Putamen (tissue), 1 donor: ENCODE measurements at places on chromosomes 2 and 18.

DNA sequence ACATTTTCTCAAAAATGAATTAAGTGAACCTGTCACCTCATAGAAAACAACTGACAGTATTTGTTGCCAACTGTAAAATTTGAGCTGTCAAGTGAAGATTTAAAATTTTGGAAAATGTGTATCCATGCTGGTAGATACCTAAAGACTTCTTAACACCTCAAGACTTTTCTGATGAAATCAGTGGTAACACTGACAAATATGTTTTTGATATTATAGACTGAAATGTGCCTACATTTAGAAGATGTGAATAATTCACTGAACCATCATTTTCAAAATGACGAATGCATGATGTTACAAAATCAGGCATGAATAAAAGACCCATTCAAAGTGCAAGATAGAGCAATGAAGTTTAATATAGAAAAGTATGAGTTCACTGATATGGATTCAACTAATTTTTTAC is 51.5 kb upstream of the ASPRV1 start:
- no peak for DNase-seq

GRCh38 chr2:73426176-73426575 is 40.5 kb downstream of the ALMS1 start:
- DNase-seq = no peak

DNA sequence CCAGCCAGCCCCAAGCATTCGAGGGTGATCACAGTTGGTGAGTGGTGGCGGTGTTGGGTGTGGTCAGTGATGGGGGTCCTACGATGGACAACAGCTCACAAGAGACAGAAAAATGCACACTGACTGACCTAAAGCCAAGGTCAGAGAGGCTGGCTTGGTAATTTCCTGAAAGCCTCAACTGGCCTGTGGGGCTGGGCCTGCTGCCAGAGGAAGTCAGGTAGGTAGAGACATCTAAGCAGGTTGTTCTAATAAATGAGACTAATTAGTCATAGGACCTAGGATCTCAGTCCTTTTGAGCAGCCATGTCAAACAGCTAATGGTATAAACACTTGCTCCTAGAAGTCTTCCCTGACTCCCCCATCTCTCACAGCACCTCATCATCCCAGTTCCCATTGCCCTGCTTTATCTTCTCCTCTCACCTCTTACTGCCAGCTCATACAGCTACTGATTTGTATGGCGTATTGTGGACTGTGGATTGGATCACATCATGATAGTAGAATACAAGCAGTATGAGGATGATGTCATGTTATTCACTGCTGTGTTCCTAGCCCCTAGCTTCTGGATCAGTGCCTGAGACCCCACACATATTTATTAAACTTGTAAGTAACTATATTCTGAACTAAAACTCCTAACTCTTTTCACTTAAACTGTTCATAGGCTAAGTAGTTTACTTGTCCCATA is 262.9 kb upstream of the KLHL29 start:
- DNase-seq = no peak

- DNase-seq = no peak
Observed at GRCh38 chr2:2107627-2108026, 223.4 kb downstream of the MYT1L start.

- no peak for DNase-seq
Observed at GRCh38 chr18:49814147-49814499, 790 bp upstream of the ACAA2 start.

DNA sequence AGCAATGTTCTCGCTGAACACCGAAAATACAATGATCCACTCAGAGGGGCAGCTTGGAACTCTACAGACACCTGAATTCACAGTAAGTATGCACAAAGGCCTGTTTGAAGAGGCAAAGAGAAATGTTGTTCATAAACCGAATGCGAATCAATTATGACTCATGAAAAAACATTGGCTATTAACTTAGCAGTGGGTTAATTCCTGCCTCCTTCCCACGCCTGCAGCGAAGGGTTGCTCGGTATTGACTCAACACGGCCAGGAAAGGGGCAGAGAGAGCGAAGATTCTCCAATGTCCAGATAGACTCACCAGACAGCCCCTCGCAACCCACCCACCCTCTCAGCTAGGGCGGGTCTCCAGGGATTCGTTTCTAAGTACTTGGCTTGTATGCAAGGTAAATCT is 9.4 kb downstream of the CRACDL start:
- no peak for DNase-seq

DNA sequence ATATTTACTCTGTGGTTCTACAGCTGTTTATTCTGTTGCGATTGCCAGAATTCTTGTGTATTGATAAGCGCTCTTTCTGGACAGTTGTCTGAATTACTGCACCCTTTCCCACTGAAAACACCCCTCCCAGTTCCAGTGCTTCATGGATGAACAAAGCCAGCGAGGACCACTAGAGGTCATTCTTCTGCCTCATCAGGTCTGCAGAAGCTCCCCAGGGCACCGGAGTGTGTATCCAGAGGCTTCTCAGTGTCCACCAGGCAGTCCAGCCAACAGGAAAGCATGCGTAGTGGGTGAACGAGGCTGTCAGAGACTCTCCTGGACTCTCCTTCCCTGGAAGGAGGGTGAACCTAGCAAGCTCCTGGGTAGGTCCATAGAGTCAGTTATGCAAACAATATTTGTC is 40.6 kb upstream of the INHBB start:
- no peak for DNase-seq

DNA sequence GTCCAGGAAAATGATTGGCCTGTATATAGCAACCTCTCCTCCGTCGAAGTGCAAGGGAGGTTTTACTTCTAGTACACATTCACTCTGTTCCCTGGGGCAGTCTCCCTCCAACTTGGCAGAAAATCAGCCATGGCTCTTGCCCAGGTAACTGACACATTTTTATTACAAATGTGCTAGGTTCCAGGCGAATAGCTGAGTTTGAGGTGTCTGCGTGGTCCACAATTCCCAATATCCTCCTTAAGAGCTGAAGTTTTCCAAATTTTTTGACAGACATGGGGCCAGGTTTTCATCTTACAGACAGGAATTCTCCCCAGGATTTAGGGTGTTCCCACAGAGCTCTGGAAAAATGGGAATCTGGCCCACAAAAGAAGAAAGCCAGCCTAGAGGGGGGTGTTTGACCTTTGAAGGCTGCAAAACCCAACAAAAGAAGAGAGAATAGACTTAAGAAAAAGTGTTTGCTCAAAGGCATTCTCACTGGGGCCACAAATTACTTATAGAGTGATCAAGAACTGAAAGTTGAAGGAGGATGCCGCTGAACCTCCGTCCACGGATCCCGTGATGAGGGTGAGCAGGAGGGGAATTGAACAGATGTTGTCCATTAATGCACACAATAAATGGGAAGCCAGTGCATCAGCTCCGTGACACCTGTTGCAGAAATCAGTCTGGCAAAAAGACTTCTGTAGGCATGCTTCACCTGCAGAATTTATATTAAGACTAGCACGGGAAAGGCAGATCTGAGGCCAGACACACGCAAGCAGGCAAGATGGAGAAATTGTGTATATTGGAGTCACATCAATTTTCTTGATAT is 242.3 kb upstream of the COPS8 start:
- no peak for DNase-seq

DNA sequence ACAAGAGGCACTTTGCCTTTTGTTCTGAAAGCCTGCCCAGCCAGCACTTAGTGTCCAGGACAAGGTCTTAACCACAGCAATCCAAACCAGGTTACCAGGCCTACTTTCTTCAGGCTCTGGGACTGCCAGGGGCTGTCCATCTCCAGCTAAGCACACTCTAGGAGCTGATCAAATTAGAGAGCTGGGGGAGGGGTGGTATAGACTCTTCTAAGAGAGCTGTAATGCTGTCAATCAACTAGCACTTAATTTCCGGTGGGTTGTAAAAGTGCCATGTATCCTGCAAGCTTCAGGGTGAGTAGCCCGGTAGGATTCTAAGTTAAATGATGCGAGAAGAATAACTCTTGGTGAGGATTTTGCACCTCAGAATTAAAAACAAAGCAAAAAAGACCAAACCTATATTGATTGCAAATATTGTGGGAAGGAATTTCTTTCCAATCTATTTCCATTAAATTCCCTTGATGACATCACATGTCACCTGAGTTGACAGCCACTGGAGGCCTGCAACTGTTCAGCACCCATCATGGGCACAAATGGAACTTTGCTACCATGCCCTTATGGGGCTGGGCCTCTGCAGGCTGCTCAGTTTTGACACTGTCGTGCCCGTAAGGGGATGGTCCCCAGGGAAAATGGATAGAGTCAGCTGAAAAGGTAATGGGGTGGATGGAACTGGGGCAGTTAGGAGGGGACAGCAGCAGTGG is 8.7 kb upstream of the COX7A2L start:
- DNase-seq = no peak

GRCh38 chr2:28347596-28347995 is 45.1 kb upstream of the FOSL2 start:
- no peak for DNase-seq

- no peak for DNase-seq
Observed at GRCh38 chr2:11699686-11700670, 30.0 kb upstream of the NTSR2 start.

DNA sequence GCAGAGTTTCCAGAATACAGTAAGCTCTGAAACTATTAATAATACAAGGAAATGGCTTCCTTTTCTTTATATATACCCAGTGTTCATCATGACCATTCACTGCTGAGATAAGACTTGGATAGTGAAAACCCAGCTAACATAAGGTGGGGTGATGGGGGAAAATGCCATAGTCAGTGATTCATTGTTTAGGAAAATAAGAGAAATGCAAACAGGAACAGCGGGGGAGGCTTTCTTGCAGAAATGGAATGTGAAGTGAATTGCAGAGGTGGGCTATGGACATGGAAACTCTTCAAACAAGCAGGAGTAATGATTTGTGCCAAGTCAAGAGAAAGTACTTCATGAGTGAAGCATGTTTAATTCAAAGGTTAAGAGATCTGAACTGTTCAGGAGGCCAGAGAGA is 519.4 kb downstream of the TDRD15 start:
- DNase-seq = no peak

GRCh38 chr18:49177071-49177470 is 226.3 kb upstream of the SMAD7 start:
- DNase-seq = no peak

GRCh38 chr2:197993830-197994229 is 189.4 kb downstream of the PLCL1 start:
- no peak for DNase-seq

DNA sequence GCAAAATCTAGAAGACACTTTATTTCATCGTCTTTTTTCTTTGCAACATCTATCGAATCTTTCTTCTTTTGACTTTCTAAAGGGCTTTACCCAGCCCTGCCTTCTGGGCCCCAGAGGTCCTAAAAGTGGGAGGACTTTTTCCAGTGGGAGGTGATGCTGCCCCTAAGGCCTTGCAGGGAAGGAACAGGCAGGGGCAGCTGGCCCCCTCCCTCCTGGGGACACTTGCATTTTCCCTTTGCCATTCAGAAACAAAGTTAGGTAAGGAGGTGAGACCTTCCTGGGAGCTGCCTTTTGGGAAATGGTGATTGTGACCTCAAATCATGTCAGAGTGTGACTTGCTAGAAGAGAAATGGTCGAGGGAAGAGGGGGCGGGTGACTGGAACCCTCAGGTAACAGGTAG is 132.7 kb downstream of the GLI2 start:
- no peak for DNase-seq

- peak; percentile 4 for DNase-seq
Observed at GRCh38 chr2:232204457-232204931, 174.1 kb upstream of the ALPP start.

DNA sequence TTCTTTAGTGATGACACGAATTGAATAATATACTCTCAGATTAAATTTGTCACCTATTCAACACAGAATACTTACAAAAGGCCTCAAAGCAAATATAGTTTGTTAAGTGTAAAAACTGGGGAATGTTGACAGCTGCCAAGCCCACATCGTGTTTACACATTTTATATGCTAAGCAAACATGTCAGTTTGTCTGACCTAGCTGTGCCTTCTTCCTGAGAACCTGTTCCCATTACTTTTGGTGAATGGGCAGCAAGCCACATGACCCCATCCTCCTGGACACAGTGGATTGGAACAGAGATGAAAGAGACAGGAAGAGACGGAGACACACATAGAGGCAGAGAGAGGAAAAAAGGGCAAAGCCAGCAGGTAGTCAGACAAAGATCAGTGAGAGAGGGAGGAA is 22.9 kb upstream of the CUL3 start:
- DNase-seq = no peak

DNA sequence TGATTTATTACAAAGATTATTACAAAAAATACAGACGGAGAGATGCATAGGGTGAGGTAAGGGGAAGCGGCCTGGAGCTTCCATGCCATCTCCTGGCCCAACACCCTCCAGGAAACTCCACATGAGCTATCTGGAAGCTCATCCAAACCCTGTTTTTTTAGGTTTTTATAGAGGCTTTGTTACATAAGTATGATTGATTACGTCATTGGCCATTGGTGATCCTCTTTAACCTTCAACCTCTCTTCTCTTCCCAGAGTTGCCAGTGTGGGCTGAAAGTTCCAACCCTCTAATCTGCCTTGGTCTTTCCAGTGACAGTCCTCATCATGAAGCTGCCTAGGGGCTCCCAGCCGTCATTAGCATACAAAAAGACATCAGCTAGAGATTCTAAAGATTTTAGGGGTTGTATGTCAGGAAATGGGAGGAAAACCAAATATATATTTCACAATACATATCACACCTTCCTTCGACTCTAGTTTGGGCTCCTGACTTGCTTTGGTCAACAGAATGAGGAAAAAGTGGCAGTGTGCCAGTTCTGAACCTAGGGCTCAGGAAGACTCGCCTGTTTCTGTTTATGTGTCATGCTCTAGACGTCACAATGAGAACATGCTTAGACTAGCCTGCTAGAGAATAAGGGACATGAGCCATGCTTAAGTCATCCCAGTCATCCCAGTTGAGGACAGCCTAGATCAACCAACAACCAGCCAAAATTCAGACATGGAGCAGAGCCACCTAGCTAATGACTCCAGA is 54.1 kb downstream of the ETAA1 start:
- no peak for DNase-seq

DNA sequence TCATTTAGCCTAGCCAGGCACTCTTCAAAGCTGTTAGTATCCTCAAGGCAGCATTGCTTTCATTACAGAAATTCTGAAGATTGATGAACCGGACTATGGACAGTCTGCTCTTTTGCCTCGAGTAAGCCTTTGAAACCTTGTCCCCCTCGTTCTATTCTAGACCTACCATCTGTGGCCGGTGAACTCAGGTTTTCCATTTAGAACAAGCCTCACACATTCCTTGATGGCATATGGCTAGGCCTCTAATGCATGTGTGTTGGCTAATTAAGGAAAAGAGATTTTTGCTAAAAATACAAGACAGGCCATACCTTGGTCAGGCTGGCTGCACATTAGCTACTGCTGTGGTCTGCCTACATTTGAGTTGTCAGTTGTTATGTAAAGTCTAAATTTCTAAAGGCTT is 111.8 kb downstream of the CERS6 start:
- no peak for DNase-seq

- DNase-seq = no peak
Observed at GRCh38 chr18:52691841-52692240, 351.8 kb downstream of the DCC start.

- no peak for DNase-seq
Observed at GRCh38 chr2:20595439-20596192, 55.3 kb downstream of the HS1BP3 start.

DNA sequence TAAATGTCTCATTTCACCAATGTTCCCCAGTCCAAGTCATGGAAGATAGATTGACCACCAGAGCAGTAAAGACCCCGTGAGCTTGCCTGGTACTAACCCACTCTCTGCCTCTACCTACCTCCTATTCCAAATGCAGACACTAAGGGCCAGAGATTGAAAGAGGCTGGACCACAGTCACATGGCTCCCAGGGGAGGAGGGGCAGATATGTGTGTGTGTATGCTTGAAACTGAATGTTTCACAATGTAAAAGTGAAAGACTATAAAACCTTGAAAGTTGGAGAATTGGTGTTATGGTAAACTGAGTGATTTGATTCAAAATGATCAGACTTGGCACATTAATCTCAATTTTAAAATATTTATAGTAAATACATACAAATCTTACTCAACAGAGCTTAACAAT is 21.7 kb upstream of the KLHL29 start:
- DNase-seq = no peak
